ENCODE measurements at places on chromosomes 6 and 20.

DNA sequence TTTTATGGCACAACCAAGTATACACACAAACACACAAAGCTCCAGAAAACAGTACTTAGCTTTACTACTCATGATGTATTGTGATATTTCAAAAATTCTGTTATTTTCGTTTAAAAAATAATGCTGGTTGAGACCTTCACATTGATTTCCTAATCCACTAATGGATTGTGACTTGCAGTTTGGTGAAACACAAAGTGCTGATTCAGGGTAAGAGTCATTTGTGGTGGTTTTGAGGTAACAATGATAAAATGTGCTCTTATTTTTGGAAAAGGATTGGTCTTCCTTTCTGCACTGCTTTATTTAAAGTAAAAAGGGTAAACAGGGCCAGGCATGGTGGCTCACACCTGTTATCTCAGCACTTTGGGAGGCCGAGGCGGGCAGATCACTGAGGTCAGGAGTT is 1.9 kb downstream of the AAR2 start:
- DNase-seq, result no peak

- DNase-seq, result no peak
These were observed 248.0 kb downstream of the CDH26 start for GRCh38 chr20:60206259-60206658.

DNA sequence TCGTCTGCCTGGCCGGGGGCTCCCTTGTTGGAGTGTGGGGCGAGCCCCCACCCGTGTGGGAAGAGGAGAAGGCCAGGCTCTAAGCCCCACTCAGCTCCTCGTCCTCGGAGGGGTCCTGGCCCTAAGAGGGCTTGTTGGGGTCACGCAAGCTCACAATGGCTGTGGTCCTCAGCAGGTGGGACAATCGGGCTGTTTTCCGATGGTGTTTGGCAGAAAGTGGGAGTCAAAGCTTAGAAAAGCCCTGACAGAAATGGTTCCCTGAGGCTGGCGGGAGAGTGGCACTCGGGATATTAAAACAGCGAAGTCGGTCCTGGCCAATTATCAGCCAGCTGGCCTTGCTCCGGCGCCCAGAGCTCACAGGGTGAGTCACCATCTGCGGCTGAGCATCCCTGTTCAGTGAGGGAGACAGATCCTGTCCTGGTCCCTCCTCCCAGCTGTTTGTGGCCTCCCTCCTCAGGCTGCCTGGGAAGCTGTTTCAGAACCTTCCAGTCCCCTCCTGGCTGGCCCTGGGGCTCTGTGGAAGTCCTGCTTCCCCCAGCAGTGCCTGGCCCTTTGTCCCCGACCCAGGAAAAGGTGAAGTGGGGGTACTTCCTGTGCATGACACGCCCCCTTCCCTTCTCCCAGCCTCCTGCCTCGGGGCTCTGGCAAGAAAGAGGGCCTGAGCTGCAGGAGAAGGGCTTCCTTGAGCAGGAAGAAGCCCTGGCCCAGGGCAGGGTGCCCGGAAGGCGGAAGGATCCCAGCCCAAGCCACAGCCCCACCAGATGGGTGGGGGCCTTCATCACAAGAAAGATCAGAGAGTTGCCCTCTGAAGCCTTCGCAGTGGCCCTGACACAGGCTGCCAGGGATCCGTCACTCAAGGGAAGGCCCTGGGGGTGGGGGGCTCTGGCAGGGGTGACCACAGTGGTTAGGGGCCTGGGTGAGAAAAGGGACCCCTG is 53.6 kb upstream of the BHLHE23 start:
- no peak for DNase-seq

DNA sequence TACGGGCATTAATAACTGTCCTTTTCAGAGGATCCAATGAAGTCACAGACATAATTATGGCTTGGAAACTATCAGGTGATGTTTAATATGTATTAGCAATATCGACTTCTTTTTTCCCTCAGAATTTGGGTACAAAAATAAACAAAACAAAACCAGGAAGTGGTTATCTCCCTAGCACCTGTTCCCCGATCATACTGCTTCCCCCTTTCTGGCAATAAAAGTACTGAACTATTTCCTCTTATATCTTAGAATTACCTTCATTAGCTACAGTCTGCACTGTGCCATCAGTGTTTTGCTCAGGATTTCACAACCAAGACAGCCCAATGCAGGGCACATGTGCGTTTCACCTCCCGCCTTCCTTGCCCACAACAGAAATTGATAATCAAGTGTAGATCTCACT is 216.9 kb upstream of the BTBD3 start:
- DNase-seq, result no peak

DNA sequence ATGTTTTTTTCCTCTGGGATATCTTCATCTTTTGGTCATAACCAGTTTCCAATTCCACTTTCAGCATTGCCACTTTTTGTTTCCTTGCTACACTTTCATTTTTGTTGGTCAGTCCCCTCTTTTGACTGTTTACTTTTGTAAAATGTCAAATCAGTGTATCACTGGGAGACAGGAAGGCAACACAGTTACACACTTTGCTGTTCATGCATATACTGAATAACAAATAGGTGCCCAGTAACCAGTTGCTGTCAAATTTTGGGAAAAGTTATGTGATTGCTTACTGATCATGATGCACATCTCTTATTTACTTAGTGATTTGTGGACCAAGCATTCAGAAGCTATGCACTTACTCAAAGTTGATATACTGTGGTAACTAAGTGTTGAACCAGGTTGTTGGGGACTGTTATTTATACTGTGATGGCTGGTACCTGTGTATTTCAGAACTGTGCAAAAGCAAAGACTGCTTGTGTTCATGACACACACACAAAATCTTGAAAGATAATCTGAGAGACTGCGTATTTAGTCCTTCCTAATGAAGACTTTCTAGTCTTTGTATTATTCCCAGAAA is 41.0 kb downstream of the ZNF292 start:
- no peak for DNase-seq

Data from stimulated activated CD8-positive, alpha-beta memory T cell treated with anti-CD3 and anti-CD28 coated beads, Interleukin-7, amount 100 ng/mL, for 1 hour (primary cell).